ENCODE measurements at places on chromosomes 6 and 20. TPM values are rescaled to one million over a fixed set of nuclear protein-coding genes. Genes with fewer than 3 reads are reported as not detected.

GRCh38 chr6:106617302-106617701, 12.0 kb downstream of the RTN4IP1 start:
- no peak for DNase-seq
- peaks cover 4% of the 10 kb centered on the region for H3K36me3 ChIP-seq
- H3K4me3 ChIP-seq, result no peak overlapping the region
- no peak overlapping the region for H3K27ac ChIP-seq

DNA sequence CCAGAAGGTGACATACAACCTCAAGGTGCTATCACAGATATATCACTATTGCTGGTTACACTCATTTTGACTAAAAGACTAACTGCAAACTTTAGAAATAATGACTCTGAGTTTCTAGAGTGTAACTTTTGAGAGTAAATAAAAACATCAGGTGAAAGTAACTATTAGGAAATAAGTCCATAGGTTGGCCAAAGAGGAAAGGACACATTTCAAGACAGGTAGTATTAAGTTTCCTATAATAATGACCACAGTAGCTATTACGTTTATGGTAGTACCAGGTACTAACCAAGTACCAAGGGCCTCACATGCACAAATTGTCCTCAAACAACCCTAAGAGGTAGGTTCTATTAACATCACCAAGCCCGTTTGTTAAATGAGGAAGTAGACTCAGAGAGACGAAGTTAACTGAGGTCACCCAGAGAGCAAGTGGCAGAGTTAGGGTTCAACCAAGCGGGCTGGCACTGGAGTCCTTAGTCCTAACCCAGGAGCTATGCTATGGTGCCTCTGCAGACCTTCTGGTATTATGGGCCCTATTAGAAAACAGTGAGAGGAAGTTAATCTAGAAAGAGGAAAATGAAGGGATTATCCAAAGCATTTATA, 36.8 kb downstream of the HEBP2 start:
- no peak overlapping the region for H3K4me3 ChIP-seq
- no peaks in the 10 kb centered on the region for H3K36me3 ChIP-seq
- no peaks in the 10 kb centered on the region for H3K4me1 ChIP-seq
- no peaks in the 10 kb centered on the region for H3K27me3 ChIP-seq
- H3K27ac ChIP-seq, result no peak overlapping the region

DNA sequence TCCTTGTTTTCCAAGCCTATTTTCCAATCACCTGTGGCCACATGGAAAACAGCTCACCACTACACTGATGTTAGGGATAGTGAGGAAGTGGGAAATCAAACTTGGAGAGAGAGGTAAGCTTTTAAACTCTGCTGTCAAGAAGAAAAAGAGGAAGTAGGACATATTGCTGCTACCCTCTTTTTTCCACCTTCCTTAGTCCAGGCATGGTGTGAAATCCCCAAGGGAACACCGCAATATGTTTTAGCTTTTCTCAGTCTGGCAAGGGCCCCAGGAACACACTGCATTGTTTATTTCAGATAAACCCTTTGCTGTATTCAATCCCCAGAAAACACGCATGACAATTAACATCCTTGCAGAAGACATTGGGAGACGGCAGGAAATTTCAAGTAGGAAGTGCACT, 61.3 kb downstream of the HS3ST5 start:
- peaks cover 3% of the 10 kb centered on the region for H3K27me3 ChIP-seq
- no peak overlapping the region for H3K4me3 ChIP-seq
- DNase-seq, result no peak

- H3K4me1 ChIP-seq, result peaks cover 6% of the 10 kb centered on the region
- H3K36me3 ChIP-seq, result 0 out of 2 replicates have a peak, but pooled peaks cover 5% of the 10 kb centered on the region
- H3K4me3 ChIP-seq, result no peak overlapping the region
- no peak overlapping the region for H3K27ac ChIP-seq
Observed at GRCh38 chr20:8518878-8519277, 386.8 kb downstream of the PLCB1 start.

GRCh38 chr6:165939047-165939446, 228.6 kb downstream of the TBXT start:
- H3K27ac ChIP-seq, result no peak overlapping the region
- H3K4me1 ChIP-seq, result no peaks in the 10 kb centered on the region
- H3K27me3 ChIP-seq, result no peaks in the 10 kb centered on the region
- DNase-seq, result no peak

GRCh38 chr6:153962555-153962954, 76.5 kb upstream of the OPRM1 start:
- no peaks in the 10 kb centered on the region for H3K27me3 ChIP-seq
- no peaks in the 10 kb centered on the region for H3K36me3 ChIP-seq
- H3K27ac ChIP-seq, result no peak overlapping the region
- H3K4me3 ChIP-seq, result no peak overlapping the region

- H3K4me1 ChIP-seq, result no peaks in the 10 kb centered on the region
- H3K27ac ChIP-seq, result no peak overlapping the region
Observed at GRCh38 chr6:117974914-117975627, 68.0 kb downstream of the SLC35F1 start.

GRCh38 chr6:97081010-97081590, 156.6 kb downstream of the KLHL32 start:
- no peaks in the 10 kb centered on the region for H3K36me3 ChIP-seq
- peaks cover 15% of the 10 kb centered on the region for H3K27me3 ChIP-seq
- H3K27ac ChIP-seq, result no peak overlapping the region
- H3K4me1 ChIP-seq, result peaks cover 9% of the 10 kb centered on the region
- no peak for DNase-seq

DNA sequence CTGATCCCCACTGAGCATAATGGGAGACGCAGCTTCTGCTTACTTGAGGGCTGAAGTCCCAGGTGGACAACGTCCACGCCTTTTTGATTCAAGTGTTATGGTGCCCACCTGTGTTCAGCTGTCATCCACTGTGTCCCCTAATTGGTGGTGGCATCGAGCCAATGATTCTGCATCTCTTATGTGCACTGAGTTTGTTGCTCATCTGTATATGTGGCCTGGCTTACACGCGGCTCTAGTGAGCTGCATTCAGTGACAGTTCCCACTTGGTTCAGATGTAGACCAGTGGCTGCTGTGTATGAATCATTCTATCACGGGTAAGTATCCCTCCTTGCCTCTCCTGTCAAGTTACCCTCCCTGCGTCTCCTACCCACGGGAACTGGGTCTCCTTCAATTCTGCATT, 131.2 kb upstream of the CLDN20 start:
- peaks cover 35% of the 10 kb centered on the region for H3K4me1 ChIP-seq
- no peak overlapping the region for H3K4me3 ChIP-seq
- no peak for DNase-seq
- H3K27ac ChIP-seq, result no peak overlapping the region
- H3K27me3 ChIP-seq, result no peaks in the 10 kb centered on the region
- H3K36me3 ChIP-seq, result peaks cover 13% of the 10 kb centered on the region

DNA sequence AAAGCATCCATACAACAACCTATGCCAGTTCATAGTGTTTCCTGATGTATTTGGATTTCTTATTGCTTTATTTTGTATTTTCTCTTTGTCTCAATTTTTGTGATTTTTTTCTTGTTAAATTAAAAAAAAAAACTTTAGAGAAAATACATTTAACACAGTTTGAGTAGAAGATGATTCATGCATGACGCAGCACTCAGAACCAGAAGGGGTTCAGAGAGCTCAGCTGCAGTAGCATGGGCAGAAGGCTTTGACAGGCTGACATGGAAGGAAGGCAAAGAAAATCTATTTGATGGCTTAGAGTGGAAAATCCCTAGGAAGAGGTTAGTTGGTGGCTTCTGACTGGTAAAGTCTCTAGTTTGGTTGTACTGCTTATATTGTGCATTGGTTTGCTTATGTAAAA, 207.2 kb upstream of the STXBP5 start:
- DNase-seq, result peak; percentile 63
- no peaks in the 10 kb centered on the region for H3K36me3 ChIP-seq
- peak overlapping the region; percentile 1 for H3K27ac ChIP-seq
- no peak overlapping the region for H3K4me3 ChIP-seq
- H3K4me1 ChIP-seq, result peaks cover 36% of the 10 kb centered on the region

- no peaks in the 10 kb centered on the region for H3K27me3 ChIP-seq
- no peak for DNase-seq
- no peak overlapping the region for H3K4me3 ChIP-seq
- peaks cover 7% of the 10 kb centered on the region for H3K36me3 ChIP-seq
- no peak overlapping the region for H3K27ac ChIP-seq
Observed at GRCh38 chr6:148819852-148820251, 73.0 kb downstream of the UST start.

GRCh38 chr6:106170030-106170791, 84.1 kb downstream of the PRDM1 start:
- H3K36me3 ChIP-seq, result no peaks in the 10 kb centered on the region
- peaks cover 19% of the 10 kb centered on the region for H3K4me1 ChIP-seq
- no peak for DNase-seq
- H3K27ac ChIP-seq, result no peak overlapping the region
- no peak overlapping the region for H3K4me3 ChIP-seq

DNA sequence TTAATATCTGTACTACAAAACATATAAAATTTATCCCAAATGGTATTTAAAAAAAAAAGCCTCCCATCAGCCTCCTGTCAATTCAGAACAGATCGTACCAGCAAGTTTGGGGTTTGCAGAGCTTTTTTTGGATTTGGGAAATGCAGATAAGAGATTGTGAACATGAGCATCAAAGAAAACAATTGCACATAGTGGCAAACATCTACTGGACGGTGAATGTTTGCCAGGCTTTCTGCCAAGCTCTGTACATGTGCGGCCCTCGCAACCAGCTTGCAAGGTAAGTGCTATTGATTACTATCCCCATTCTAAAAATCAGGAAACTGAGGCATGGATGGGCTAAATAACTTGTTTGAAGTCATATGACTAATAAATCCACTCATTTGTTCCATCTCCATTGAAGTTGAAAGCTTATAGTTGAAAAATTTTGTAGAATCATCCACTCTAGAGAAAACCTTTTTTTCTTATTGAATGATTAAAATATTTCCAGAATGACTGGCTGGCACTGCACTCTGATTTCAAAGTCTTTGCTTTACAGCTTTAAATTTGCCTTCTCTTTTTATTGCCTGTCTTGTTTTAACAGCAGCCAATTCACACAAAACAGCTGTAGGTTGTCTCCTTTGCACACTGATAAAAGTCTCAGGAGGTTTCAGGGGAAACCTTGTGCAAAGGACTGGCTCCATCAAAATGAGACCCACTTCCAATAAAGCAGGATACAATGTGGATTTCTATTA, 37.4 kb upstream of the SIRT5 start:
- H3K27me3 ChIP-seq, result peaks cover 18% of the 10 kb centered on the region
- H3K4me3 ChIP-seq, result no peak overlapping the region
- peaks cover 9% of the 10 kb centered on the region for H3K4me1 ChIP-seq
- peak; percentile 25 for DNase-seq
- H3K27ac ChIP-seq, result no peak overlapping the region

- no peak overlapping the region for H3K27ac ChIP-seq
- no peak overlapping the region for H3K4me3 ChIP-seq
- no peaks in the 10 kb centered on the region for H3K36me3 ChIP-seq
- no peak for DNase-seq
- H3K27me3 ChIP-seq, result peaks cover 20% of the 10 kb centered on the region
Observed at GRCh38 chr20:21708738-21709534, 3.5 kb downstream of the PAX1 start.

DNA sequence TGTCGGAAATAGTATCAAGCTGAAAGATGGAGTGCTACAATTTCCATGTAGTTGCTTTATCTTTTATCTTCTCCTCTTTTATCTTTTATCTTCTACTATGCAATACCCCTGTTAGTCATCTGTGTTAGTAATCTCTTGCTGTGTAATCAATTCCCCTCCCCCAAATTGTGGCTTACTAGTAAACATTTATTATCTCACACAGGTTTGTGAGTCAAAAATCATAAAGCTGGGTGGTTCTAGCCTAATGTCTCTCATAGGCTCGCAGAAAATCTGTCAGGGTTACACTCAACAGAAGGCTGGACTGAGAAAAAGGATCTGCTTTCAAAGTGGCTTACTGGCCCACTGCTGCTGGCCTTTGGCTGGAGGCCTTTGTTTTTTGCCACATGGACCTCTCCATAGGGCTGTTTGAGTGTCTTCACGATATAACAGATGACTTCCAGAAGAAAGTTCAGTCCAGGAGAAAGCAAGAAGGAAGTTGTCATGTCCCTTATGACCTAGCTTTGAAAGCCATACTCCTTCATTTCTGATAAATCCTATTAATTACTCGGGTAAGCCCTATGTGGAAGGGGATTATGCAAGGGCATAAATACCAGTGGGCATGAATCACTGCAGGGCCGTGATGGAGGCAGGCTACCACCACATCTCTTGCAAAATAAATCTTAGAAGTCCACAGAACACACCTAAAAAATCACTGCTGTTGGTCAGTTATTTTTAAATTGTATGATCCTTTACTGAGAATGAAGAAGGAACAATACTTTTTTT, 24.5 kb upstream of the PTCHD4 start:
- peak overlapping the region; percentile 13 for H3K4me3 ChIP-seq
- peaks cover 17% of the 10 kb centered on the region for H3K4me1 ChIP-seq
- peak; percentile 0 for DNase-seq

DNA sequence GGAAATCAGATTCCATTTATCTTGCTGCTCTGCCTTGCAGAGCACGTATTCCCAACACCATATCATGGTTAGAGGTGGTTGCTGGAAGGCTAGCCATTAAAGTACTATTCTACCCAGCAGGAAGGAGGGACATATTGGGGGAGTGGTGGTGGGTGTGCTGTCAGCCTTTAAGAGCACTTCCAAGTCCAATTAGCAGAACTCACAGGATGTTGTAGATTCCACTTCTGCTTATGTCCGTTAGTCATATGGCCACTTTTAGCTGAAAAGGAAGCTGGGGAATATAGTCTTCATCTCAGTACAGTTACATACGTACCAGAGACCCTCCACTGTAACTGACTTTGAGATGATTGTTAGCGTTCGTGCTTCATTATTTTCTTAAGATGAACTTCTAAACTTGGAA, 94.4 kb downstream of the SAMD3 start:
- H3K4me3 ChIP-seq, result no peak overlapping the region
- H3K4me1 ChIP-seq, result peaks cover 9% of the 10 kb centered on the region
- H3K36me3 ChIP-seq, result no peaks in the 10 kb centered on the region
- no peaks in the 10 kb centered on the region for H3K27me3 ChIP-seq

DNA sequence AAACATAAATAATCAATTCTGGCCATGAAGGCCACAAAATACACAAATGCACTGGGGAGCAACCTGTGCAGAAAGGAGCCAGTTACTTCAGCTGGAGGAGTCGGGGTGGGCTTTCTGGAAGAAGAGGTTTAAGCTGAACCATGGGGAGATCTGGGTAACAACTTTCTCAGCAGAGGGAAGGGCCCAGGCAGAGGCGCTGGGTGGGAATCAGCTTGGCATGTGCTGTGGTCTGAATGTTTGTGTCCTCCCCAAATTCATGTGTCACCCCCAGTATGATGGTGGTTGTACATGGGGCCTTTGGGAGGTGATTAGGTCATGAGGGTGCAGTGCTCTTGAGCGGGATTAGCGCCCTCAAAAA, 107.9 kb downstream of the SYCP2 start:
- H3K36me3 ChIP-seq, result peaks cover 10% of the 10 kb centered on the region
- no peak for DNase-seq
- peaks cover 3% of the 10 kb centered on the region for H3K27me3 ChIP-seq
- no peak overlapping the region for H3K27ac ChIP-seq
- H3K4me3 ChIP-seq, result no peak overlapping the region

GRCh38 chr6:104987218-104987617, 30.3 kb downstream of the LIN28B start:
- DNase-seq, result no peak
- H3K4me3 ChIP-seq, result no peak overlapping the region
- no peaks in the 10 kb centered on the region for H3K4me1 ChIP-seq
- H3K27ac ChIP-seq, result no peak overlapping the region
- peaks cover 13% of the 10 kb centered on the region for H3K27me3 ChIP-seq
- no peaks in the 10 kb centered on the region for H3K36me3 ChIP-seq

Gene ZNF76
- total RNA-seq, result 14.1 TPM

Gene PRSS16
- total RNA-seq, result not detected

Gene NFS1
- 36.6 TPM for total RNA-seq

Gene BMP7
- total RNA-seq, result not detected

Gene TRIM38
- 5.0 TPM for total RNA-seq
